Hematopoietic multipotent progenitor cell treated with erythropoietin and hydrocortisone succinate and interleukin-3 and kit ligand, for 6 days (in vitro differentiated cells): ENCODE measurements at places on chromosomes 12 and 14.

GRCh38 chr12:29255042-29255441, 106.0 kb downstream of the FAR2 start:
- DNase-seq: peak; percentile 86

DNA sequence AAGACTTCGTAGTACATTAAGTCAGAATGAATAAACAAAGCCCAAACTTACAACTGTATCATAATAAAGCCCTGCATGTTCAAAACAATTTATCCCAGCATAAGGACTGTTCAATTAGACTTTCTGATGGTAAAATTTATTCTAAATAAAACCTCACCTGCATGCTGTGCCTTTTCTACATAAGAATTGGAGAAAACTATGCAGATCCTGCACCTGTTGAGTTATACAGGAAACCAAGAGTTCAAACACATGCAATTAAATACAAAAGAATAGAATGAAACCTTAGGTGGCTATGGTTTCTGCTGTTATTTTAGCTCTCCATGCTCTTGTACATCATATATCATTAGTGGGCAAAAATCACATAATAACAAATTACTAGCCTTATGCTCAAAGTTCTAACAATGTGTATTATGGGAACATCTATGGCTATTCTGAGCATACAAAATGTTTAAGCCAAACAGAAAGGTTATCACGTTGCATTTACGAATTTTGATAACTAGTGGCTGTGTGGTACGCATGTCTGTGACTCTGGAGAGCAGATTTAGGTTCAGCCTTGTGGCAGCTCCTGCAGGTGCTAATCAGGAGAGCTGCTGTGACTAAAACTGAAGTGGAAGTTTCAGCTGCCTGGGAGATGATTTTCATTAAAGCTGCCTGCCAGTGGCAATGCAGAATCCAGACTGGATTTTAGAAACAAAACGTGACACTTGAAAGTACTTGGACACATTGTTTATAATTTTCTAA, 36.1 kb upstream of the LRFN5 start:
- DNase-seq: no peak

DNA sequence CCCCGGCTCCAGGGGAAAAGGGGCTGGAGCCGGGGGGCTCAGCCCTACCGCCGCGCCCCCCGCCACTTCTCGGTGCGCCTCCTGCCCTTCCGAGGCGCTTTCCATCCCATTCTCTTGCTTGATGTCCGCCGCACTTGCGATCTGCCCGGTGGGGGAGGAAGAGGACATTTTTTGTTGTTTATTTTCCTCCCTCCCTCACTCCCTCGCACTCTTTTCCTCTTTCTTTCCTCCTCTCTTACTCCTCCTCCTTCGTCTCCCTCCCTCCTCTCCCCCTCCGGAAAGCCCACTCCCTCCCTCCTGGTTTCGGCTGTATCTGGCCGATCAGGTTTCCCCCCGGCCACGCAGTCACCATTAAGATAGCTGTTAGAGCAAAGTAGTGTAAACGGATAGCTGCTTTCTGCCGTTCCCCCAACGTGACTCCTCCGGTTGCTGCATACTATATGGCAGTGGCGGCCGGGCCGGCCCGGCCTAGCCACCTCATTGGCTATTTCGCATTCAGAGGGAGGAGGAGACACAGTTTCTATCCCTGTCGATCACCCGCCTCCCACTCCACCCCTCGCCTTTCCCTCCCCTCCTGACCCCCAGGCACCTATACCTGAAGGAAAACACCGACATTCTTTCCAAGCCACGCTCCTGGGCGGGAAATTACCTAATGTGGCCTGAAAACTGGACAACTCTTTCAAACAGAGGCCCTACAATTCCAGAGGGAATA, at the start of gene SIX4:
SIX4 (minus strand) TSS at position 445 of the 712 bp plus-strand sequence; CDS start at position 168, 277 bp downstream.
- DNase-seq: peak; percentile 54

- DNase-seq: no peak
Observed at GRCh38 chr14:94584591-94585280, 3.5 kb downstream of the SERPINA5 start.

DNA sequence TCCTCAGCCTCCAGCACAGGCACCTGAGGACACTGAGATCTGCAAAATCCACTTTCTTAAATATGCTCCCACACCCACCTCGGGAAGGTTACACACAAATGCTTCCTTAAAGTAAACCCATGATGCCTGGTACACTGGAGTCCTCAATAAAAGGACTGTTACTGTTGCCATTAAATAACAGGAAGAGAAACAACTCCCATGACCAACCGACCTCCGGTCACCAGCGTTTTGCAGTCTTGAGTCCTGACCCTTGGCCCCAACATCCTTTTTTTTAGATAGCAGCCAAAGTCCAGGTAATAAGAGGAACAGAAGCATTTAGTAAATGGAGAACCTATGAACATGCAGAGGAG, 42.4 kb downstream of the ITPK1 start:
- DNase-seq: no peak

GRCh38 chr12:7916936-7917335, 19.1 kb downstream of the SLC2A3 start:
- no peak for DNase-seq
